HT-29 (cell line): ENCODE measurements at places on chromosomes 3 and 15.
A peak's percentile ranks its signal among the peaks of the same experiment; 100 is the strongest.

GRCh38 chr3:71495708-71496472, 87.6 kb downstream of the FOXP1 start:
- no peak for DNase-seq

DNA sequence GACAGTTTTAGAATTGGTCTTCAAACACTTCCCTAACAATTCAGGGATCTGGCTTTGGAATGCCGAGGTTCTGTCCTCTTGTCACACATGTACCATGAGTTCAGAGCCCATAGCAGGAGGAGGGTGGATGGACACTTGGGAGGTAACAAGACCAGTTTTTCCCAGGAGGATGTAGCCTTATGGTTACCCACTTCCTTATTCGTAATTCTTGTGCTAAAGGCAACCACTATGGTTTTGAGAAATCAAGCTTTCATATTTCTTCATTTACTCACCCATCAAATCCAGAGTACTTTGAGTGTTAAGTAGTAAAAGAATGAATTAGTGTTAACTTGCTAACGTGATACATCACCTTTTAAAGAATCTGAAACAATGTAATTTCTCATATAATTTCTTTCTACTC, 479.6 kb upstream of the ALCAM start:
- DNase-seq: no peak

- no peak for DNase-seq
Measured at GRCh38 chr15:86165265-86166211, 85.9 kb downstream of the AGBL1 start.

DNA sequence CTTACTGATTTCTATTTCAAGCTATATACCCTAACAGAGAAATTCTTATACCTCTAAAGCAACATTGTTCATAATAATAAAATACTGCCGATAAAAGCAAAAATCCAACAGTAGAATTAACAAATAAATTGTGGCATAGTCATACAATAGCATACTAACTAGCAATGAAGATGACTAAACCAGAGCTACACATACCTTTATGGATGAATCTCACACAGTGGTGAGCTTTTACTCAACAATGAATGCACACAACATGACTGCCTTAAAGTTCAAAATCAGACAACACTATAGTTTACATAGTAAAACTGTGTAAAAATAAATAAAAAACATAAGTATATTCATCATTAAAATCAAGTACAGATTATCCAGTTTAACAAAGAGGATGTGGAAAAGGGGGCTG, 99.1 kb downstream of the NR1I2 start:
- DNase-seq: no peak

DNA sequence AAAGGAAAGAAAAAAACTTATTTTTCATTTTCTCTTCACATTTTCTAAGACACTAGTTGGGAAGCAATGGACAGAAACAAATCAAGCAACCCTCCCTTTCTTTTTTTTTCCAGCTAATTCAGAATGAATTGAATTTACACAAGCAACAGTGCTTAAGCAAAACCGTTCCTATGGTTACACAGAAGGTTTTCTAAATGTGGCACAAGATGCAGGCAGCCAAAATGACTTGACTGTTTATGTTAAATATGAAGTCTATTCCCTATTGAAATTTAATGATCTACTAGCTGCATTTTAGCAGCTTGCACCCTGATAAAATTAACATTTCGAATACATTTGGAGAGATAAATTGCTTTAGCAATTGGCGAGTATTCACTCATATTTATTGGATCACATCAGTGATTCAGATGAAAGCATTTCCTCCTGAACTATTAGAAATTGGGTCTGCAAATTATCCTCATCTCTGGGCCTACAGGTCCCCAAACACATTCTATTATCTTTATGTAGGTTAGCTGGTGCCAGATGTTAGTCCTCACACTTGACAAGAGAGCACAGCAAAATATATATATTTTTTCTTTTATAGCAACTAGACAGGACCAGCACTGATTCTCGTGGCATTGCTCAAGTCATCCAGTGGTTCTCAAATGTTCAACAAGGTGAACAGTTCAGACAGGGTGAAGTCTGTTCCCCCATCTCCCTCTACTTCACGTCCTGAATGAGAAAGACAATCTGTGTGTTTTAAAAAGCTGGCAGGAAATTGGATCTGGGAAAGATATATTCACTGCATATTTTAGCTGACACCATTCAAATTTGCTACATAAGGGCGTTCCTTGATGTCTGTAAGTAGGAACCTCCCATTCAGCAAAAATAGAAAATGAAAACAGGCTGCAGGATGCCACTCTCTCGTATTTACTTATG, 463.6 kb upstream of the KCNMB2 start:
- no peak for DNase-seq

DNA sequence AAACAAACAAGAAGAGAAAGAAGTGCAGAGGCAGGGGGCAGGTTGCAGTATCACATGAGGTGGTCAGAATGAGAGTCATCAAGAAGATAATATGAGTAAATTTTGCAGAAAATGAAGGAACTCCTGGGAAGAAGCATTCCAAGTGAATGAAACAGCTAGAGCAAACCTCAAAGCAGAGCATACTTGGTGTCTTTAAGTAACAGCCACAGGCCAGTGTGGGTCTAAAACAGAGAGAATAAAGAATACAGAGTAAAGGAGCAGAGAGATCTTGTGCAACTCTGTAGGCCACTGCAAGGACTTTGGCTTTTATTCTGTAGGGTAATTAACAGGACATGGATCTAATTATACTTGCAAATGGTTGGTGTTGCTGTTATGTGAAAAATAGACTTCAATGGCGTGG, 81.3 kb downstream of the STAC start:
- DNase-seq: no peak

DNA sequence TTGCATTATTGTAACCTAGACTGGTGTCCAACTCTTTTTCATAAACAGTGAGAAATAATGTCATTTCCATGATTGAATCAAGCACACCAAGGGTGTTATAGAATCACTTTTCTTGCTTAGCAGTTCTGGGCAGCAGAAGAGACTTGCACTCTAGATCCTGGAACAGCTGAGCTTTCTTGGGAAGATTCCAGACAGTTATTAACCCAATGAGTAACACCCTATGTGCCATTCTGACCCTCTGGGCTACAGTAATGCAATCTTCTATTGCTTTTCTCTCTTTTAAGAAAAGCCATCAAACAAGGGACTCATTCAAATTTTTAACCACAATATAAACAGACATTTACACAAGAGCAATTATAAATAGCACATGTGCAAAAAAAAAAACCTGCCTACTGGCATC, 39.3 kb upstream of the USP3 start:
- DNase-seq: peak; percentile 47

DNA sequence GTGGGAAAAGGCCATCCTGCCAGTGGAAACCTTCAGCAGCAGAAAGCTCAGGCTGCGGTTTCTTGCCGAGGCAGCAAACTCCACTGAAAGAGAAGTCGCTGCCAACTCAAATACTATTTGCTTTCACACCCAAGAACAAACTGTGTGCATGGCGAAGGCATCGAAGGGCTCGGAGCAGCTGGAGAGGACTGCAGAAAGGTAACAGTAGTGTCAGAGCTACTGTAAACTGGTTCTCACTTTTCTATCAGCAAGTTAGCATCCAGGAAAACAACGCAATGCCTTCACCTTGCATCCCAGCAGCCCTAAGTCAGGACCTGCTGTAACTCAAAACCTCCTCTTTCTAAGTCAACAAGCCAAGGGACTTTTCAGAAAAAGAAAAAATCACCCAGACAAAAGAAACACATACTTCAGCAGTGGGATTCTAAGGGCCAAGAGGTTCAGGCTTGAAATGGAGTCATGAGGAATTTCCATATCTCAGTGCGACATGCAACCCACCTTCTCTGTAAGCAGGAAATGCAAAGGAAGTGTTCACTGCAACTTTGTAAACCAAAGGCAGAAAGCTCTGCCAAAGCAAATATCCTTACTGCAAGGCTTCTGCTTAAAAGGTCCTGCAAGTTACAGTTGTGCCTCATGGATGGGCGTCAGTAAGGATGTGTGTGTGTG, 193.5 kb downstream of the FOXP1 start:
- peak; percentile 36 for DNase-seq

DNA sequence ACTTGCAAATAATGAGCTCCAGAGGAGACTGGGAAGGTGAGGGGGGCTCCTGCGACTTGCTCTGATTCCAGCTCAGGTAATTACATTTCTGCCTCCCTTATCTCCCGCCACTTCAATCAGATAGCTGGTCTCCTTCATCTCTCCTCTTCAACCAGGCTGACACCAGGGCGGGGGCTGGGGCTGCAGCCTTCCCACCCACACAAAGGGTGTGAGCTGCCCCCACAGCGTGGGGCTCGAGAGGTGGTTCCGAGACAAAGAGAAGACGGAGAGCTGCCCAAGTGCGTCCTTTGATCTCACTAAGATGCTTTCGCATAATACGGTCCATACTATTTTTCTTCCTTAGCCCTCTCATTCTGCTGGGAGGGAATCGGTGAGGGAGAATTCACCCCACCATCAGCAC, 139.7 kb downstream of the NSMCE3 start:
- no peak for DNase-seq
